ENCODE measurements at places on chromosomes 7 and 10.
A peak's percentile ranks its signal among the peaks of the same experiment; 100 is the strongest.

DNA sequence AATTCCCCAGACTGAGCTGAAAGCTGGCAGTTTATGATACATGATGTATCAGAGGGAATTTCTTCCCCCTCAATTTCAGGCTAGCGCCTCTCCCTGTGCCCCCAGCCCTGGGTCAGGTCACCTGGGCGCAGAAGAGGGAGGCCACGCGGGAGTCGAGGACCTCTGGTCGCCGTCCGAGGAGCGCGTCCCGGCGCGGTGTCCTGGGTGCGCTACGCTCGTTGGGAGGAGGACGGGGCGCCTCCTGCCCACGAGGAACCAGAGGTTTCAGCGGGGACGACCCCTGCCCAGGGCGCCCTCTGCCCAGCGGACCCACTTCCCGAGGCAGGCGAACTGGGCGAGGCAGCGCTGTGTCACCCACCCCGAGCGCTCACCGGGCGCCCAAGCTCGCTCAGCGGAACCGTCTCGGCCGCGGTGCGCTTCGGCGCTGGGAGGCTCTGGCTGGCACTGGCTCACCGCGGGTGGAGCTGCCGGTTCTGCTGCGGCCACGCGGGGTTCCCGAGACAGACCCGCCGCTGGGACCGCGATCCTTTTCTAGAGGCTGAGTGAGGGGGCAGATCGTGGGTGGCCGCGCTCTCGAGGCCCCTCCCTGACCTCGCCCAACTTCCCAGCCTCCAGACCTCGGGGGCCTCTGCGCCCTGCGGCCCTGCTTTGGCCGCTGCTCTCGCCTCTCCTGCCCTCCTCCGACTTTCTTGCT is at the start of gene FAM237B:
Gene FAM237B (minus strand): TSS at position 504 of the 694 bp plus-strand sequence. CDS start 1,556 bp downstream, outside the sequence.
- peak; percentile 45 for DNase-seq

GRCh38 chr7:159019111-159019510 is 125.6 kb downstream of the VIPR2 start:
- DNase-seq, result no peak

DNA sequence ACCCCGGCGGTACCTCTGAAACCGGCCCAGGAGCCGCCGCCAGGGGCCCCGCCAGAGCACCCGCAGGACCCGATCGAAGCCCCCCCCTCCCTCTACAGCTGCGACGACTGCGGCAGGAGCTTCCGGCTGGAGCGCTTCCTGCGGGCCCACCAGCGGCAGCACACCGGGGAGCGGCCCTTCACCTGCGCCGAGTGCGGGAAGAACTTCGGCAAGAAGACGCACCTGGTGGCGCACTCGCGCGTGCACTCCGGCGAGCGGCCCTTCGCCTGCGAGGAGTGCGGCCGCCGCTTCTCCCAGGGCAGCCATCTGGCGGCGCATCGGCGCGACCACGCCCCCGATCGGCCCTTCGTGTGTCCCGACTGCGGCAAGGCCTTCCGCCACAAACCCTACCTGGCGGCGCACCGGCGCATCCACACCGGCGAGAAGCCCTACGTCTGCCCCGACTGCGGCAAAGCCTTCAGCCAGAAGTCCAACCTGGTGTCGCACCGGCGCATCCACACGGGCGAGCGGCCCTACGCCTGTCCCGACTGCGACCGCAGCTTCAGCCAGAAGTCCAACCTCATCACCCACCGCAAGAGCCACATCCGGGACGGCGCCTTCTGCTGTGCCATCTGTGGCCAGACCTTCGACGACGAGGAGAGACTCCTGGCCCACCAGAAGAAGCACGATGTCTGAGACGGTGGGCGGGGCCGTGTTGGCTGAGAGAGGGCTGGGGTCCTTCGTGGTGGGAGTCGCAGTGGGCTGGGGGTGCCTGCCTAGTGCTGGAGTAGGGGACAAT is 3.8 kb downstream of the REPIN1 start:
- DNase-seq, result no peak

DNA sequence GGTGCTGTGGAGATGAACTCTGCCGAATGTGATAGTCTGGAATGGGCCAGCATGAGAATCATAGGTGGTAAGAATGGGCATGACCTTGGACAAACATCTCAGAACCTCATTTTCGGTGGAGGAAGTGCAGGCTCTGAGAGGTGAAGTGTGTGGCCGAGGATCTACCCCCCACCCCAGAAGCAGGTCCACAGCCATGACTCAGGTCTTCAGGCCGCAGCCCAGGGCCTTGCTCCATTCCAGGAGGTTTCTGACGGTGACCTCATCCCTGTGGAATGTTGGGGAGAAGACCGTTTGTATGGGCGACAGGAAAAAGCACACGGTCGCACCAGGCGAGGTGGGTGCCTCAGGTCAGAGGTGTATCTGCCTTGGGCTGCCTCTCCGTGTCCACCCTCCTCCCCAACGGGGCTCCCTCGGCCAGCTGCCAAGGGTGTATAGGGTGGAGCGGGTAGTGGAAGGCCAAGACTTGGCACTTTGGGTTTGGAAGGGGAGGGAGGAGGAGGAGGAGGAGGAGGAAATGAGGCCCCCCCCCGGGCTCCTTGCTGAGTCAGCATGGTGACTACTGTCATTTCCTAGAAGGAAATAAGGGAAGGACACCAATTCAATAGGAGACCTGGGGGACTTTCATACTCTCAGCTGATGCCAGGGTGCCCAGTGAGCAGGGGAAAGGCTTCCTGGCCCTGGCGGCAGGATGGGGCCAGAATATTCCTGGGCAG is 168.0 kb upstream of the RHEB start:
- DNase-seq, result no peak

- DNase-seq, result no peak
Observed at GRCh38 chr7:50599385-50599784, 34.2 kb upstream of the DDC start.

GRCh38 chr10:103986360-103986759 is 19.4 kb downstream of the SLK start:
- DNase-seq, result no peak

- DNase-seq, result no peak
Observed at GRCh38 chr7:36661135-36661840, 63.0 kb downstream of the AOAH start.

GRCh38 chr10:132467464-132468149 is 70.0 kb upstream of the INPP5A start:
- DNase-seq, result no peak

GRCh38 chr10:6769704-6770417 is 189.8 kb upstream of the PRKCQ start:
- DNase-seq, result no peak
